ENCODE measurements at places on chromosomes 16 and 17. TPM values are rescaled to one million over a fixed set of nuclear protein-coding genes. Genes with fewer than 3 reads are reported as not detected.

Gene OTOP2
- not detected for total RNA-seq

- no peak for DNase-seq
These were observed 16.1 kb upstream of the TNRC6A start for GRCh38 chr16:24713379-24713778.

DNA sequence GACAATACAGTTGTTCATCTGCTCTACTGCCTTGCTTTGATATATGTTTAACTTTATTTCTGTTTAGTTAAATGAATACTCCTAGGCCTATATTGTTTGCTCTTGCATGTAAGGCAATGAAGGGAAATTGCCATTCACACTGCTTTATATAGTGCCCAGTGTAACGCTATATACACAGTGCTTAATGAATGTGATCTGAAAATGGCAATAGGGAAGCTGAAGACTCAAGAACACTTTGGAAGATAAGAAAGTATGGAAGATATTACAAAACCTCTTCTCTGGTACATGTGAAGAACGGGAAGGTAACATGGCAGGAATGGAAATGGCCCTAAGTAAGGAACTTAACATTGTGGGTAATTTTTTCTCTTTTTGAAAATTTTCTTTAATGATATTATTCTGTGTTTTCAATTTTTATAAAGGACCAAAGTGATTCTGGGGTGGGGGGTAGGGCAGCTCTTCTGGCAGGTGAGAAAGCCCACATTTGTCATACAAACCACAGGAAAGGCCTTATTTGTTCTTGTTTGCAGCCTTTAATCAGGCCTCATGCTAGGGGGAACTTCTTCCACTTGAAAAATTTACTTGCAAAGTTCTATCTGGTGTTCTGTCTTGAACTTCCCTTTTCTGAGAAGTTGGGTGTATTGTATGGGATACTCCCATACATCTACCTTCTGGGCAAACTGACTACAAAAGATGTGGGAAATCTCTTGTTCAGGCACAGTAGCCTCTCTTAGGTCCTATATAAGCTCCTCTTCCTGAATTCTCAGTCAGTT lies 100.8 kb upstream of the CORO6 start:
- DNase-seq = no peak

GRCh38 chr17:28657756-28658155 lies 4.0 kb downstream of the SDF2 start:
- DNase-seq = no peak

Measured in cardiac muscle cell (in vitro differentiated cells and primary cell).